Tibial nerve (tissue), 4 donors: ENCODE measurements at places on chromosomes 12 and 14.
A peak's percentile ranks its signal among the peaks of the same experiment; 100 is the strongest.

DNA sequence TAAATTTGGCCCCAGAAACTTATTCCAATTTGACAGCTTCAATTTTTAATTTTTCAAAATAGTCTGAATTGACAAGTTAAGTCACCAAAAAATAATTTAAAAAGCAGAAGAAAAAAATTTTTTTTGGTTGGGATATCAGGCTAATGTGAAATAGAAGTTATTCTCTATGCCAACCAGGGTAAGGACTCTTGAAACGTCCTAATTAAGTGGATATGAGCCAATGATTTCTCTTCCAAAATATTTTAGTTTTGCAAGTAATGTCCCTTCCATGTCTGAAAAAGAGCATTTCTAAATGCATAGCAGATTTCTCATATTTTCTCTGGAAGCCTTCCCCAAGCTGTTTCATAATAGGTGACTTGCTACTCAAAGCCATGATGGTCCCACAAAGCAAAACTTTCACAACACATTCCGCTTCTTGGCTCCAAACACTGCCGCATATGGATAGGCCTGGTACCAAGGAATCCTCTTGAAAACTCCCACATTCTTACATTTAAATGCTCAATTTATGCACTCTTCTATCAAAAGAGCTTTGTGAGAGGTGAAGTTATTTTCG is 65.1 kb downstream of the SIX6 start:
- DNase-seq, result no peak

DNA sequence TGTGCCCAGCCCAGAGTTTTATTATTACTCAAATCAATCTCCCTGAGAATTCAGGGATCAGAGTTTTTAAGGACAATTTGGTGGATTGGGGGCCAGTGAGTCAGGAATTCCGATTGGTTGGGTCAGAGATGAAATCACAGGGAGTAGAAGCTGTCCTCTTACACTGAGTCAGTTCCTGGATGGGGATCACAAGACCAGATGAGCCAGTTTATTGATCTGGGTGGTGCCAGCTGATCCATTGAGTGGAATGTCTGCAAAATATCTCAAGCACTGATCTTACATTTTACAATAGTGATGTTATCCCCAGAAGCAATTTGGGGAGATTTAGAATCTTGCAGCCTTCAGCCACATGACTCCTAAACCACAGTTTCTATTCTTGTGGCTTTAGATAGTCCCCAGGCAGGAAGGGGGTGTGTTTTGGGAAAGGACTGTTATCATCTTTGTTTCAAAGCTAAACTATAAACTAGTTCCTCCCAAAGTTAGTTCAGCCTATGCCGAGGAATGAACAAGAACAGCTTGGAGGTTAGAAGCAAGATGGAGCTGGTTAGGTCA is 89.1 kb upstream of the CNOT2 start:
- DNase-seq, result no peak

GRCh38 chr12:122004633-122005071 is 17.0 kb upstream of the BCL7A start:
- no peak for DNase-seq

DNA sequence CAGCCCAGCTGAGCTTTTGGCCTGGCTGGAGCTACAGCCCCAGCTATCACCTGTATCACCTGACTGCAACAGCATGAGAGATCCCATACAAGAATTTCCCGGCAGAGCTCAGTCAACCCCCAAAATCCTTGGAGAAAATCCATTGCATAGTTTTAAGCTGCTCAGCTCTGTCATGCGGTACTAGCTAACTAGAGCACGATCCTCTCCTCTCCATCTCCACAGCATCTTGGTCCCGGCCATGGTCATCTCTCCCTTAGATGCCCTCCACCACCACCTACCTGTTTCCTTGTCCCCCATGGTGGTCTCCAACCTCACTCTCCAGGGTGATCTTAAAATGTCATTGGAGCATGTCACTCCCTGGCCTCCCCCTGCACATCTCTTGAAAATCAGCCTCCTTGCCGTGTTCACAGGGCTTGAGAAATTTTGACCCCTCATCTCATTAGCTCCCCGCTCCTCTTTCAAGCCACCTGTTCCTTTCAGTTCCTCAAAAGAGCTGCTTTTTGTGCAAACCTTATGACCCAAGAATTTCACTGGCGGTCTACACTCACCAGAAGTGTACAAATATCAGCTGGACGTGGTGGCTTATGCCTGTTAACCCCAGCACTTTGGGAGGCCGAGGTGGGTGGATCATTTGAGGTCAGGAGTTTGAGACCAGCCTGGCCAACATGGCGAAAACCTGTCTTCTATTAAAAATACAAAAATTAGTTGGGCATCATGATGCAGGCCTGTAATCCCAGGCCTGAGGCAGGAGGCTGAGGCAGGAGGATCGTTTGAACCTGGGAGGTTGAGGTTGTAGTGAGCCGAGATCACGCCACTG is 8.1 kb upstream of the CLMN start:
- no peak for DNase-seq

GRCh38 chr14:63881926-63882325 is 29.1 kb downstream of the SYNE2 start:
- no peak for DNase-seq

DNA sequence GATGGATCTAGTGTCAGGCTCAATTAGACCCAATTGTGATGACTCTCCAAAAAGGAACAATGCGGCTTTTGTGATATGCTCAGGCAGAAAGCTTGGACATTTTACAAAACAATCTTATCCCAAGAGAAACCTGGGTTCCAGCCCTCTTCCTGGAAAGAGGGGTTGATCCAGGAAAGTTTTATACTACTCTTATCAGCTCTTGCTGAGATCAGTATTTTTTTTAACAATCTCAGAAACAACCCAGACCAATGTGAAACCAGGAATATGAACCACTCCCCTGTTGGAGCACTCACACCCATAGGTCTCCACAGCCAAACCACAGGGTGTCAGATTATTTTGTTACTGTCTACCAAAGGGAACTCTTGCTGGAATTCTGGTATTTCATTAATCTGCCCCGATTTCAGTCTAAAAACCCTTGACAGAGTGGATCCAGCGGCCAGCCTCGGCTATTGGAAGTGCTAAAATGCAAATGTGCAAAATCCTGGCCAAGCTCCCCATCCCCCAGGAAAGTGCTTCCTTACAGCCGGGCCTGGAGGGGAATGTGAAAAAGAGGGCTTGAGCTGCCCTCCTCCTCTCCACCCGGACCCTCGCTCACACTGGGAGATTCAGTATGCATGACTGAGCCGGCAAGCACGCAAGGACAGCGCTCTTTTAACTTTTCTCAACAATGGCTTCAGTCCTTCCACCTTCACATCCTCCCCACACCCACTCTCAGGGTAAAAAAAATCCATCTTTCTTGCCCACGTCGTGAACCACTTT is 4.0 kb downstream of the FBXL14 start:
- peak; percentile 45 for DNase-seq

DNA sequence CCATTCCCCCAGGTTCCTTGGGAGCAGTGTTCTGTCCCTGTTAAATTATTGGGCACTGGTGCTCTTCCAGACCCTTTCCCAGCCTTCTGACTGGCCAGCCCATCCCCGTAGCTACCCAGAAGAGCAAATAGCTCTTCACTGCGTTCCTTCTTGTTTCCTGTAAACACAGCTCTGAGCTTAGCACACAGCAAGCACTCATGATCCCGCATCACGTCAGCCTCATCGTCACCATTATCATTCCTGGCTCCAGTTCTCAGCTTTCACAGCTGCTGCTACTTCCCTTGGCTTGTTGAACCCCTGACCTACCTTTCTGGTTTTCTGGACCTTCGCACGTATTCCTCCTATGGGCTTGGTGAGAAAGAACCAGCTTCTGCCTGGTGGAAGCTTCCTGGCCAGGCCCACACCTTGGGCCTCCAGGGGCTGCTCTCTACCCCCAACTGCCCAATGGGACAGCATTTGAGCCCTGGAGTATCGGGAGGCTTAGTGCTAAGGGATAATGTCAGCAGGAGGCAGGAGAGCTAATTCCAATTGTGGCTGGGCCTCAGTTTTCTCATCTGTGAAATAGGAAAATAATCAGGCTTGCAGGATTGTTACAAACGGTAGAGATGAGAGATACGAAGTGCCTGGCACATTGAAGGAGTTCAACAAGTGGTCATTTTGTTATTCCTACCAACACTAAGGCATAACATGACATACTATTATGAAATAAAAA is 22.6 kb upstream of the PAPOLA start:
- no peak for DNase-seq

GRCh38 chr12:42853370-42854140 is 264.0 kb upstream of the PRICKLE1 start:
- no peak for DNase-seq

DNA sequence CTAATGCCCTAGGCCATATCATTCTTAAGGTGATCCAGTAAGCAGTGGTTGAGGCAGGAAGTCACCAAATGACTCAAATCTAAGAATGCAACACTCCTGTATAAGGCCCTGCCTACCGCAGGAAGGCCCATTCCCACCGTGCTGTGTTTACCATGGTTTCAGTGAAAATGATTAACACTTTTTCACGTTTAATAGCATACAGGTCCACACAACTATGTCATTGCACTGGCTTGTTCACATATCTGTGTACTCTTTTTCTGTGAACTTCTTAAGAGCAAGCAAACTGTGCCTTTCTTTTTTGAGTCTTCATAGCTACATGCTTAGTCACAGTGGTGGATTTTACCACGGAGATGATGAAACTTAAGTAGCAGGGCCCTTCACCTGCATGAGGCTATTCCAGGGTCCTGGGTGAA is 214.9 kb downstream of the CNTN1 start:
- DNase-seq, result no peak

GRCh38 chr12:88381466-88381865 is 198.8 kb downstream of the KITLG start:
- no peak for DNase-seq

DNA sequence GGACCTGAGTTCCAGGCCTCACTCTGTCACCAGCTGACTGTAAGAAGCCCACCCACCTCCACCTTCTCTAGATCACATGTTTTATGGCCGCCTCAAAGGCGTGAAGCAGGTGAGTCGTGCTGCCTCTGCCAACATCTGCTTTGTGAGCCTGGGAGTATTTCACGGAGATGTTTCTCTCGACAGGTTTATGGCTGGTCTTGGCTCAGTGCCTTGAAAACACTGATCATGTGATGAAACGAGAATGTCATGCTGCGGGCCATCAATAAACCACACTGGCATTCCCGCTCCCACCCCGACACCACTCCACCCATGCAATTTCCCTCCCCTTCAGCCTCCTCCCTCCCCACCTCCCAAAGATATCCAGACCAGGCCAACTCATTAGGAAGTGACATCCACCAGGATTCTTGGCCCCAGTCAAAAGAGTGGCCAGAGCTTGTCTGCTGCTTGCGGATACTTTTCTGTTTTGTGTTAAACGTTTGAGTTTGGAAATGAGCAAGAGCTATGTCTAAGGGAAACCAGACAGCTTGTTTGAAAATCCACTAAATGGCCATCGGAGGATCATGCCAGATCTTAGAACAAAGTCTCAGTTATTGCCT is 53.8 kb upstream of the NTF3 start:
- DNase-seq, result no peak

GRCh38 chr12:103676893-103677292 is 89.8 kb downstream of the STAB2 start:
- DNase-seq, result no peak

- DNase-seq, result no peak
These were observed 180.2 kb downstream of the ACSS3 start for GRCh38 chr12:81257947-81258551.

GRCh38 chr14:27181333-27181732 is 583.5 kb upstream of the NOVA1 start:
- no peak for DNase-seq

- no peak for DNase-seq
These were observed 25.7 kb upstream of the PLD4 start for GRCh38 chr14:104898870-104899510.

DNA sequence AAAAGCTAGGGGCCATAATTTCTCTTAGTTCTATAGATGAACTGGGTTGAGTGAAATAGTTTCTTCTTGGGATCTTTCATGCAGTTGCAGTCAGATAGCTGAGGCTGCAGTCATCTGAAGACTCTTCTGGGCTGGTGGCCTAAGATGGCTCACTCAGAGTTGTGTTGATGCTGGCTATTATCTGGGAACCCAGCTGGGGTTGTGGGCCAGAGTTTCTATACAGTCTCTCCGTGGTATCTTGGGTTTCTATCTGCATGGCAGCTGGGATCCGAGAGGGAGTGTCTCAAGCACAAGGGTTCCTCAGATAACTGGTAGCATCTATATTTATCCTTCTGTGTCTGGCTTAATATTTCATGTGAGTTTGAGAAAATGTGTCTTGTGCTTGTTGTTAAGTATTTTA is 21.1 kb downstream of the AVPR1A start:
- no peak for DNase-seq

DNA sequence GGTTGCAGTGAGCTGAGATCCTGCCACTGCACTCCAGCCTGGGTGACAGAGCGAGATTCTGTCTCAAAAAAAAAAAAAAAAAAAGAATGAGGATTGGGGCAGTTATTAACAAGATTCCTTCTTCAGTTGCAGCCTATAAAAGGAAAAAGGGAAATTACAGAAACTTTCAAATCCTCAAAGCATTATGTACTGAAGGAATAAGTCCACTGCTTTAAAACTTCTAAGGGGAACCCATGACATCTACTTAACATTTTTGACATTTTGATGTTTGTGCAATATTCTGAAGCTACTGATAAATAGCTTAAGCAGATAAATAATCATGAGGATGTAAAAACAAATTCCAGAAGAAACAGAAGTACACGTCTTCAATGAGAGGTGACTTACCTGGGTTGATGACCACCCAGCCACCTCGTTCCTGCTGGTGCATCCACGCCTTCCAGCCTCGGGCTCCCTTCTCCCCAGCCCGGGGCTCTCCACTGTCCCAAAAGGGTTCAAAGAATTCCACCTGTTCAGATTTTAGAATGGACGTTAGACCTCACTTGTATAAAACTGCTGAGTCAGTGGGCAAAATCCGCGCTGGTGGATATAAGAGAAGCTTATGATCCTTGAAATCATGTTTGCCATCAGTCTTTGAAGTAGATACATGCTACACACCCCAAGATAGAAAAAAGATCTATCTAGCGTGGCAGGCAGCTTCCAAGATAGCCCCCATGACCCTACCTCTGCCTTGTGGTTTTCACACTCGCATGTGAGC is 33.7 kb downstream of the NRDE2 start:
- no peak for DNase-seq

- DNase-seq, result no peak
These were observed 9.6 kb upstream of the TMEM30B start for GRCh38 chr14:61290701-61291100.

- no peak for DNase-seq
These were observed 404.1 kb downstream of the ADAMTS20 start for GRCh38 chr12:43147878-43148277.
